ENCODE measurements at places on chromosomes 4 and X. TPM values are rescaled to one million over a fixed set of nuclear protein-coding genes. Genes with fewer than 3 reads are reported as not detected.

TMEM150C gene
- not detected for total RNA-seq

- H3K4me3 ChIP-seq = no peak overlapping the region
- H3K27me3 ChIP-seq = no peaks in the 10 kb centered on the region
- H3K36me3 ChIP-seq = no peaks in the 10 kb centered on the region
- DNase-seq = no peak
- H3K27ac ChIP-seq = no peak overlapping the region
- H3K4me1 ChIP-seq = no peaks in the 10 kb centered on the region
These were observed 36.5 kb upstream of the GLRA3 start for GRCh38 chr4:174865418-174865985.

GRCh38 chr4:108072300-108072699 is 82.6 kb downstream of the HADH start:
- no peaks in the 10 kb centered on the region for H3K27me3 ChIP-seq
- H3K4me3 ChIP-seq = no peak overlapping the region
- H3K36me3 ChIP-seq = no peaks in the 10 kb centered on the region
- no peak overlapping the region for H3K27ac ChIP-seq
- DNase-seq = peak; percentile 87

DNA sequence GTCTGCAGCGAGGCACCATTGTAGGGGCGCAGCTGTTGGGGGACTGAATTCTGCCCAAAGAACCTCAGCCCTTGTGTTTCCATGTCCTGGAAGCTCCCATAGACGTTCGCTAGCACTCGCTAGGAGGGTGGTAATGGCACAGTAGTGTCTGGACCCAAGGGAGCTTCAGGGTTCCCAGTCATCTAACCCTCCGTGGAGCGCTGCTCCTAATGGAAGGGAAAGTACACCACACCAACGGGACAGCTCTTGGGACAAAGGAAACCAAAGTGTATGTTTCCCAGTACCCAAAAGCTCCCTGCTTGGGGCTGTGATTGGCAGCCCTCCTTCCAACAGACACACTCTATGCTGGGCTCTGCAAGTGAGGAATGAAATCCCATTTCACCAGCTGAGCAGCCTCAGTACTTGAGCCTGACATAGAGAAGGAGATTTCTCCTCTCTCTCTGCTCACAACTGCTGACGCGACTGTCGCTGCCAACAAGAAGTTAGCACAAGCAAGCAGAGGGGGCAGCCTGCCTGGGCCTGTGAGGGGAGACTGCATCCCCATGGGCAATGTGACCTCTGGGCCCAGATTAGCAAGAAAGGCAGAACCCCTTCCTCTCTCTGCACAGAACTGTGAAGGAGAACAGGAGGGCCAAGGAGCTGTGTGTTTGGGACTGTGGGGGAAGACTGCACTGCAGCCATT is 67.6 kb upstream of the SMARCAD1 start:
- H3K36me3 ChIP-seq = no peaks in the 10 kb centered on the region
- H3K4me3 ChIP-seq = no peak overlapping the region
- no peaks in the 10 kb centered on the region for H3K27me3 ChIP-seq
- H3K4me1 ChIP-seq = no peaks in the 10 kb centered on the region
- no peak for DNase-seq
- H3K27ac ChIP-seq = no peak overlapping the region

All from natural killer cell (primary cell).